Endothelial cell of umbilical vein (primary cell): ENCODE measurements at places on chromosomes 1 and 21. TPM values are rescaled to one million over a fixed set of nuclear protein-coding genes. Genes with fewer than 3 reads are reported as not detected.

Gene LCE1C
- not detected in 2 replicates for total RNA-seq

Gene PTPN7
- total RNA-seq = 0.86 and 1.9 TPM in 2 replicates

- DNase-seq = no peak
Measured at GRCh38 chr1:39488793-39489566, 2.5 kb upstream of the BMP8A start.

DNA sequence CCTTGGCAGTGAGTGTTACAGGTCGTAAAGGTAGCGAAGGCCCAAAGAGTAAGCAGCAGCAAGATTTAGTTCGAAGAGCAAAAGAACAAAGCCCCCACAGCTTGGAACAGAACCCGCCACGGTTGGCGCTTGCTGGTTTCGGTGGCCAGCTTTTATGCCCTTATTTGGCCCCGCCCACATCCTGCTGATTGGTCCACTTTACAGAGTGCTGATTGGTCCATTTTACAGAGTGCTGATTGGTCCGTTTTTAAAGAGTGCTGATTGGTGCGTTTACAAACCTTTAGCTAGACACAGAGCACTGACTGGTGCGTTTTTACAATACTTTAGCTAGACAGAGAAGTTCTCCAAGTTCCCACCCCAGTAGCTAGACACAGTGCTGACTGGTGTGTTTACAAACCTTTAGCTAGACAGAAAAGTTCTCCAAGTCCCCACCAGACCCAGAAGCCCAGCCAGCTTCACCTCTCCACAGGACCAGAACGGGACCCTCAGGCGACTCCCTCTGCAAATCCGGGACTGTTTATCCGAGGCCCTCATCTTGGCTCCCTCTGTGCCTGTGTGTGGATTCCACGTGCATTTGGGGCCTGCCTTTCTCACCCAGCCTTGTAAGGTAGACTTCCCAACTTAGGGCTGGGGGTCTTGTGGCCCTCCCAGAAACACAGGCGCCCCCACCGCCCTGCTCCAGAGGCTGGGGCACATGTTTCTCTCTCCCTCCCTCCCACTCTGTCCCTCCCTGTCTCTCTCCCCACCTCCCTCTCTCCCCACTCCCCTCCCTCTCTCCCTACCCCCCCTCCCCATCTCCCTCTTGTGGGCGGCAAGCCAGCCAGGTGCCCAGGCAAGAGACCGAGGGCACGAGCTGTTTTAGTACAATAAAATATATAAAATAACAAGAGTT, 12.6 kb downstream of the FTCD start:
- DNase-seq = no peak

DNA sequence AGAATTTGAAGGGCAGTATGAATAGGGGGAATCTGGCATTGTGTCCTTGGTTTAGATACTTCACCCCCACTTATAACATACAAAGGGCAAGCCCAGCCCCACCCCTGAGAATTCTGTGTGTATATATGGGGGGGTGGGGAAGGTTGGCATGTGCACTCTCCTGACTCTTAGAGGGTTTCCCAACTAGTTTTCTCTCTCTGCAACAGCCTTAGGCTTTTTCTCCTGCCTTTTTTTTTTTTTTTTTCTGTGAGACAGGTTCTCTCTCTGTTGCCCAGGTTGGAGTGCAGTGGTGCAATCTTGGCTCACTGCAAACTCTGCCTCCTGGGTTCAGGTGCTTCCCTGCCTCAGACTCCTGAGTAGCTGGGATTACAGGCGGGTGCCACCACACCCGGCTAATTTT, 2.9 kb upstream of the ZBED6 start:
- no peak for DNase-seq

GRCh38 chr1:188652678-188653077, 1823.9 kb downstream of the PLA2G4A start:
- peak; percentile 90 for DNase-seq

DNA sequence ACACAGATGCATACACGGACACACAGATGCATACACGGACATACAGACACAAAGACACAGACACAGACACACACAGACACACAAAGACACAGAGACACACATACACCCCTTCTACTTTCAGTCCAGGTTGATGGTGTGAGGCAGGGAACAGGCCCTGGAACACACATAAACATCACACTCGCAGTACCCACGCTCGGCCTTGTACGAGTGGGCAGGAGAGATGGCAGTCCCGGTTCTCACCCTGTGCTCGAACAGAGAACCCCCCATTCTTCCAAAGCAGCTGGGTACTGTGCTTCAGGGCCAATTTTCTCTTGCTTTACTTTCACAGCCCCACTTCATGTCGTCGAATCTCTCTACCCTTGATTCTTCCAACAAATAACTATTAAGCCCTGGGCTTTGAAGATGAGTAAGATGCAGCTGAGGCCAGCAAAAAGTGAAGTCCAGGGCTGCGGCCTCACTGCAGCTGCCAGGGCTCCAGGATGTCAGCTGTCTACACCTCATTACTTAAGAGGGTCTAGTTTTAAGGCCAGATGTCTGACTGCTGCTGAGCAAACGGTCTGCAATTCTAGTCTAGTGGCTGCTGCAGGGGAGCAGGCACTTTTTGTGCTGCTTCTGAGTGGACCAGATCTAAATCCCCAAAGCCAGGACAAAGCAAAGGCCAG, 90.1 kb downstream of the PGBD5 start:
- no peak for DNase-seq

DNA sequence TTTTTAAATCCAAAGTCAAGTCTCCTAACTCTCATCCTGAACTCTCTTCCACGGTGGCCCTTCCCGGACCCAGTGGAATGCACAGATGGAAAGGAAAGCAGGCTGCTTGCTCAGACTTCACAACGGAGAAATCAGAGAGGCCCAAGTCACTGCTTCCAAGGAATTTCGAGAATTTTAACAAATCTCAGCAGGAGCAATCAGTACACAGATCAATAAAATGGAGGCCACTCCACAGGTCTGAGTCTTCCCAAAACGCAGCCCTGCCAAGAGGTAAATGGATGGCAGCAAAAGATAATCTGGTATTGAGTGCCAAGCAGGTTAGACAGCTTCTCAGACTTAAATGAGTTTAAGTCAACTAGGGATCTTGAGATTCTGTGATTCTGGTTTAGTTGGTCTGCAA, 81.1 kb upstream of the TIAM1 start:
- DNase-seq = no peak

Gene CCT8
- total RNA-seq = 212 and 213 TPM in 2 replicates

DNA sequence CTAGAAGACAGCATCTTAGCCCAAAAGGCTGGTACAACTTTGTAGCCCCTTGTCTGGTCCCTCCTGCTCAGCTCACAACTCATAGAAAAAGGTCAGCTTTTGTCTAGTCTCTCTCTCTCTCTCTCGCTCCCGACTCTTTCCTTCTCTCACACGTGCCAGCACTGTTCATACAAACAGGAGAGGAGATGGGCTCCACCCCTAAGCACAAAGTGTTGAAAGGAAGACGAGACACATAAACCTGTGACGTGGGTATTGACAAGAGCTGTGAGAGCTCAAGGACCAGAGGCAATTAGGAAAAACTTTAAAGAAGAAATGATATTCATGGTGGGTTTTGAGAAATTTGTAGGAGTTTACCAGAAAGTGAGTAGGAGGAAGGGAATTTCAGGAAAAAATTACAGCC, 23.6 kb upstream of the KCNC4 start:
- DNase-seq = no peak

DNA sequence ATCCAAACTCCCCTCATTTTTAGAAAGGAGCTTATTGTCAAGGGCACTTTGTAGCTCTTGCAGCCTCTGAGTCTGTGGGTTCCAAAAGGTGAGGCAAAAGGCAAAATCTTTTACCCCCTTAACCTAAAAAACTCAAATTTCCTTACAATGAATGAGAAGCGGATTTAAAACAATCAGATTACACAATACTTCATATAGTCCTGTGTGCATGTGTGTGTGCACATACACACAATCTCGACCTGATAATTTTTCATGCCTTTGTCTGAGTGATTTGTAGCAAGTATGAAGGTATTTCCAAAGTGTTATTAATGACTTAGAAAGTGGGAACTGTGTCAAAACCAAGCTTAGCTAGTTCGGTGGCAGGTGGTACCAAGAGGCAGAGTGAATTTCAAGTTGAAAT, 42.9 kb downstream of the GRIK1 start:
- no peak for DNase-seq

DNA sequence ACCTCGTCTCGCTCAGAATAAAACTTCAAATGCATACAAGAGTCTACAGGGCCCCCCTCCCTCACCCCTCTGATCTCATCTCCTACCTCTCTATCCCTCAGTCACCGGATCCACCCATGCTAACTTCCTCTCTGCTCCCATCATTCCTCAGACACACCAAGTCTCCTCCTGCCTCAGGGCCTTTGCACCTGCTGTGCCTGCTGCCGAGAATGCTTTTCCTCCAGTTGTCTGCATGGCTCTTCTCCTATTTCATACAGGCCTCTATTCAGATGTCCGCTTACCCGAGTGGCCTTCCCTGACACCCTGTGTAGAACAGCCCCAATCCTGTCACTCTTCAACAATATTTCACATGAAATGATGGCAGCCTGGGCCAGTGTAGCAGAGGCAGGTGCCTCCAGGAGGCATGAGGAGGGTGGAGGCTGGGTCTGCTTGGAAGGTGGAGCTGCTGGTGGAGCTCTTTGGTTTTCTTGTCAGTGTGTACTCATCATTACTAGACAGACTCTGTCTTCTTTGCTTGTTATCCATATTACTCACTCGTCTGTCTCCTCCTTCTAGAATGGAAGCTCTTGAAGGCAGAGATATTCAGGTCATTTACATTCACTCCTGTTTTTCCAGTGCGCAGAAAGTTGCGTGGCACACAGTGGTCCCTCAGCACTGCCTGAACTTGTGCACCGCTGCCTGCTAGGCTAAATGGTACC, 4.2 kb downstream of the SH2D2A start:
- no peak for DNase-seq

DNA sequence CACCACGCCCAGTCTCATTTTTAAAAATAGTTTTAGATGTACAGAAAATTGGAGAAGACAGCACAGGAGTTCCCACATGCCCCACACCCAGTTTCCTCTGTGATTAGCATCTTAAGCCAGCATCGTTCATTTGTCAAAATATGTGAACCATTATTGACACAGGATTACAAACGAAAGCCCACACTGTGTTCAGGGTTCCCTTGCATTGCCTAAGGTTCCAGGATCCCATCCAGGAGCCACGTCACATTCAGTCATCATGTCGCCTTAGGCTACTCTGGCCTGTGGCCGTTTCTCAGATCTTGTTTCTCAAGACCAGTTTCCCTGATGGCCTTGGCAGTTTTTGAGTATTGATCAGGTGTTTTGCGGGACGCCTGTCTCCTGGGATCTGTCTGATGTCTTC, 34.7 kb upstream of the TNFRSF1B start:
- DNase-seq = no peak

DNA sequence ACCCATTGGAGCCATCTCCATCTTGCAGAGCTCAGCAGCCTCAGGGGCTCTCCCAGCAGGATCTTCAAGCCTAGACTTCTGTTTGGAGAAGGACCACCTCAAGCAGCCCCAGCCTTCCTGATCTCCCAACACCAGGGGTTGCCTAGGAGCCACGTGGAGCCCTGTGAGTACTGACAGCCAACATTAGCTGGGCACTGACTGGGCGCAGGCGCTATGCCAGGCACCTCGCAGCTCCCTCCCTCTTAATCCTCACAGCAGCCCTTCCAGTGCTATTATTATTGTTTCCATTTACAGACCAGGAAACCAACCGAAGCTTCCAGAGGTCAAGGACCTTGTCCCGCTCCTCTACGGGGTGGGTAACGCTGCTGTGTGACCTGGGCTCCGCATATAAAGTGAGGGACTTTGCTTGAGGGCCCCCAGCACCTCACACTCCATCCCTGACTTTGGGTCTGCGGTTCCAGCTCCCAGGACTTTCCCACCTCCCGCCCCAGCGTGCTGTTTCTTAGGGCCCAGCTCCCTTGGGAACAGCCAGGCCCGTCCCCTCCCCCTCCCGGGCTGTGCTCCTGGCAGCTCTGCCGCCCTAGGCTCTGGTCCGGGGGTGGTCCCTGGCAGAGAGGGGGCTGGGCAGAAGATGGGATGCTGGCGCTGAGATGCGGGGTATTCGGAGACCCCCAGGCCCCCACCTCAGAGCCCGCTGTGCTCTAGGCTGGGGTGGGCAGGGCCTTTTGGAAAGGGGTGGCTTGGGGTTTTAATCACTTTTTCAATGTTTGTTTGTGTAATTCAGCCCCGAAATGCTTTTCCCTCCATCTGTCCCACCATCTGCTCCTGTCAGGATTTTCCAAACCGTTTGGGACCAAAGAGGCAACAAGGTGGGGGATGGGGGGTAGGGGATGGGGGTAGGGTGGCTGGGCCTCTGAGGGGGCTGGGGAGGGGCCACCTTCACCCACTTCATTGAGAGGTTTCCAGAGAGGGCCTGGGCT, 4.1 kb upstream of the HPCA start:
- no peak for DNase-seq

DNA sequence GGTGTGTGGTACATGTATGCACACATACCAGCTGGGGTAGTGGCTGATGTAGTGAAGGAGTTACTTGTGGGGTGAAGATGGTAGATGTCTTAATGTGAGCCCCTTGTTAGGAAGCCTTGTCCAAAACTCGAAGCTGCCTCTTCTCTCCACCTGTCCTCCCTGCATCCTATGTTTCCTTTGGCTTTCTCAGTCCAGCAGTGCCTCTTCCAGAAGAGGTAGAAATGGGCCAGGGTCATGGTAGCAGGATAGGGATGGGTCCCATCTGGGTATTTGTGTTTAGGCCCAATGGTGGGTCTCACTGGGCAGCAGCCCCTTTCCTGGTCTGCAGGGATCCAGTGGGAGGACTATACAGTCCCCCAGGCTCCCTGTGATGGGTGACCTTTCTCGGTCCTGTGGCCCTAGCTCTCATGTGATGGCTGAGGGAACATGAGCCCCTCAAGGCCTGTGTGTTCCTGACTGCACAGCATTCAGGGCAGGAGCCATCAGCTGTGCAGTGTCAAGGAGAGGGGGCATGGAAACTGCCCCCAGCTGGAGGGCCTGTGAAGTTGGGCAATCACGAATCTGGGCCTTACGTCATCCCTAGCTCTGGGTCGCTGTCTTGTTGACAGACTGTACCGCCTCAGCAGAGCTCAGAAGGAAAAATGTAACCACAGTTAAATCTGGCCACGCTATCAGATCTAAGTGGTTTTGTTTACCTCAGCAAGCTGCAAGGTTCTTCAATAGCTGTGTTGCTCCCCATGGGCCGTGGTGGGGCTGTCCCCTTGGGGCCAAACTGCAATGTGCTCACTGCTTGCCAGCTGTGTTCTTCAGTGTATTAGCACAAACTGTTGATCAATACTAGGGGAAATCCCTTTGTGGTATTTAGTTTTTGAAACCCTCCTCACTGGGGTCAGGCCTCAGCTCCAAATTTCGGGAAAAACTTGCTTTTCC, 82.7 kb downstream of the NOS1AP start:
- no peak for DNase-seq

Gene RAB42
- 1.2 and 2.0 TPM in 2 replicates for total RNA-seq

GRCh38 chr1:93827128-93827527, 51.9 kb downstream of the DNTTIP2 start:
- no peak for DNase-seq

- DNase-seq = no peak
Measured at GRCh38 chr21:40672602-40673001, 174.4 kb downstream of the DSCAM start.

DNA sequence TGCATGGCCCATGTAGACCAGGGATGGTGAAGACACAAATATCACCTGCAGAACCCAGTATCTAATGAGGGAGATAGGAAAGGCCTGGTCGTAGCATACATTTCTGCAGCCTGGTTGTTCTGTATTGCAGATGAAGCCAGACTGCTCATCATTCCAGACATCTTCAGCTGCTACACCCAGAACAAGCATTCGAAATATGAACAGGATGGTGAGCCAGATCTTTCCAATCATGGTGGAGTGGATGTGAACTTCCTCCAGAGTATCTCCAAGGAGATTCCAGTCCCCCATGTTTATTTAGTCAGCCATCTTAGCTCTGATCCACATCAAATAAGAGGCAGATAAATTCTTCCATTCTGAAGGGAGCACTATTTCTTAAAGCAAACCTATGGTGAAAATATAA, 2.7 kb upstream of the MYCBP start:
- no peak for DNase-seq

Gene RGS7
- total RNA-seq = 0.44 and 1.2 TPM in 2 replicates
